Glomerular endothelial cell (primary cell): ENCODE measurements at places on chromosomes 11 and 22. TPM values are rescaled to one million over a fixed set of nuclear protein-coding genes. Genes with fewer than 3 reads are reported as not detected.

TMEM121B gene
- total RNA-seq = 0.68 and 0.88 TPM in 2 replicates

TCF20 gene
- 20.1 and 24.3 TPM in 2 replicates for total RNA-seq

PGA5 gene
- not detected in 2 replicates for total RNA-seq

C11orf87 gene
- 0.12 TPM in 1 of 2 replicates, not detected in the other for total RNA-seq

GRCh38 chr11:110160437-110160836, 67.2 kb downstream of the ZC3H12C start:
- DNase-seq = no peak

- DNase-seq = no peak
Observed at GRCh38 chr11:66050581-66051231, 1.5 kb upstream of the SF3B2 start.

GRCh38 chr22:41538583-41538982, 5.7 kb downstream of the POLR3H start:
- DNase-seq = no peak

GRCh38 chr11:78647266-78647915, 72.7 kb upstream of the NARS2 start:
- no peak for DNase-seq

- DNase-seq = no peak
Observed at GRCh38 chr11:14818779-14819178, 73.3 kb downstream of the CYP2R1 start.

DNA sequence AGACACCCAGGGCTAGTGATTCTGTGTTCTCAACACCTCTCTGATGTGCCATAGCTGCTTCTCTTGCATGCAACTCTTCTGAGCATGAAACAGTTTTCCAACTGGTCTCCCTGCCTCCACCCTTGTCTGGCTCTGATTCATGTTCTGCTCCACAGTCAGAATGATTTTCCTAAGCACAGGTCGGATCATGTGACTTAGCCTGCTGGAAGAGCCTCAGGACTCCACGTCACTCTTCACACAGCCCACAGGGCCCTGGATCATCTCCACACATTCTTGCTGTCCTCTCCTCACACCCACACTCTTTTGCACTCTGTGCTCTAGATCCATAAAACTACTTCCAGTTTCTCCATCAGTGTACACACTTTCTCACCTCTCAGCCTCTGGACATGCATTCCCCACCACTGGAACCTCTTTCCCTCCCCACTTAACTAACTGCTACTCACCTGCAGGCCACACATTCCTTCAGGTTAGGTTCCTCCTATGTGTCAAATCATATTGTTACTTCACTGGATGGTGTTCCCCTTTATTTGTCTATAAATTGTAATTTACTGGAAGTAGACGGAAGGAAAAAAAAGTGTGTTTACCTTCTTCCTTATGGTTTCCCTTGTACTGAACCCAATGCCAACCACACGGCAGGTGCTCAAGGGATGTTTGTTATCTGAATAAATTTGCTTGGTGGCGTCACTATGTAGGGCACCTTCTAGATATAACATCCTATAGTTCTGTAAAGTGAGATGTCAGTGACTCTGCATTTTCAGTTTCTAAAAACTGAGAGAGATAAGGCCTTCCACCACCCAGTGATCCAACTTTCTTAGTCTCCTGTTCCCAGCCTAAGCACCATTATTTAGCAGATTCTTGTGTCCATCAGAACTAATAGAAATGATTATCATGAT, 133.7 kb downstream of the ETS1 start:
- no peak for DNase-seq

DNA sequence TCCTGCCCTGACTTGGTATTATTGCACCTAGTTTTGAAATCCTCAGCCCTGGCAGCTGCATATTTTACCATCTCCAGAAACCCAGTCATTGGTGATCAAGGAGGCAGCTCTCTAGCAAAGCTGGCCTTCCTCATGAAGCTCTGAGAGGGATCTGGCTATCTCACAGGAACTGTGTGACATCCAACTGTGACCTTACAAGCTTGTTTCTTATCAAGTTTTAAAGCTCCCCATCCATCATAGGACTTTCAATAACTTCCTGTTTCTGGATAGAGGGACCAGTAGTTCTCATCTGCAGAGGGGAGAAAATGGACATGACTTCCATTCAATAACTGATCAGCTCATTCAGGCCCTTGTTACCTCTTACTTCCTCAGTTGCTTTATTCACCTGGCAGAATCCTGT, 18.2 kb downstream of the CALCA start:
- no peak for DNase-seq

- no peak for DNase-seq
Observed at GRCh38 chr22:40023341-40023841, 28.6 kb downstream of the FAM83F start.

- no peak for DNase-seq
Observed at GRCh38 chr11:57255618-57256017, 18.6 kb upstream of the APLNR start.
